ENCODE measurements at places on chromosomes 7 and 10.

GRCh38 chr7:80288175-80289122 is 153.8 kb downstream of the GNAI1 start:
- no peak for DNase-seq

DNA sequence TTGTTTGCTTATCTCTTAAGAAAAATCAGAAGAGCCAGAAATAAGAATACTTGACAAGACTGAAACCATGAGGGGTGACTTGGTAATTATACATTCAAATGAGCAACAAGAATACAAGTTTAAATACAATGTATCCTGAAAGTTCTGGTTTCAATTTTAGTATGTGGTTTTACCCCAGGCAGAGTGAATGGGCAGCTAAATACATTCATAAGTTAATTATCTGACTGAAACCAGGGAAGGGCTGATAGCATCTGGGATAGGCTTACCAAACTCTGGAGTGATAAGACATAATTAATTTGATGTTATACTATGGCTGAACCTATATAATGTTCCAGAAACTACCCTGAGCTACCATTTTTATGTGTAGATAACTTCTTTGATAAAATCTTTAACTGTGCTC is 252.2 kb upstream of the PLXNA4 start:
- DNase-seq: no peak

DNA sequence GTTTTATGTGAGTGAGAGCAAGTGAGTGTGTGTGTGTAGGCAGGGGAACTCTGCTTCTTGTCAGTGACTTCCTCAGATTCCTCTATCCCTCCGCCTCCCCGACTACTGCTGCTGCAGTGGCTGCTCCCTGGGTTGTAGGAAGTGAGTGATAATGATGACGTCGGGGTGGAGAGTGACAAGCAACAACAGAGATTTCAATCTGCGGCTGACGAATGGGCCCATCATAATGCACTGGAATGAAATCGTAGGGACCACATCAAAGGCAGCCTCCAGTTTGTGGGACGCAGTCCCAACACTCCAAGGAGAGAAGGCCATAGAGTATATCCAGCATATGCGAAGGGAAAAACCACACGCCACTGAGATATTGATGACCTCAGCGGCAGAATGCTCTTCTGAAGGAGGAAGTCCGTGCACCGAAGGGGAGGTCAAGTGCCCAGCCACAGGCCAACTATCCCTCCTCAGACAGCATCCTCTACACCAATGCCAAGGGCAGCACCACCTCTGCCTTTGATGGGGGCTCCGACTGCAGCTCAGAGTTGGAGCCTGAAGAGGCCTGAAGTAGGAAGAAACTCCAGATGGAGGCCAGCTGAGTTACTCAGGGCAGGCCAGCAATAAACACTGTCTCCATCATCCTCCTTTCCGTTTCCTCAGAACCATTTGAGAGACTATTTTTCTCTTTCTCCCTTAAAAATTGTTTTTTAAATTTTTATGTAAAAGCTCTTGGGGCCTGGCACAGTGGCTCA is 11.3 kb upstream of the STMP1 start:
- no peak for DNase-seq

DNA sequence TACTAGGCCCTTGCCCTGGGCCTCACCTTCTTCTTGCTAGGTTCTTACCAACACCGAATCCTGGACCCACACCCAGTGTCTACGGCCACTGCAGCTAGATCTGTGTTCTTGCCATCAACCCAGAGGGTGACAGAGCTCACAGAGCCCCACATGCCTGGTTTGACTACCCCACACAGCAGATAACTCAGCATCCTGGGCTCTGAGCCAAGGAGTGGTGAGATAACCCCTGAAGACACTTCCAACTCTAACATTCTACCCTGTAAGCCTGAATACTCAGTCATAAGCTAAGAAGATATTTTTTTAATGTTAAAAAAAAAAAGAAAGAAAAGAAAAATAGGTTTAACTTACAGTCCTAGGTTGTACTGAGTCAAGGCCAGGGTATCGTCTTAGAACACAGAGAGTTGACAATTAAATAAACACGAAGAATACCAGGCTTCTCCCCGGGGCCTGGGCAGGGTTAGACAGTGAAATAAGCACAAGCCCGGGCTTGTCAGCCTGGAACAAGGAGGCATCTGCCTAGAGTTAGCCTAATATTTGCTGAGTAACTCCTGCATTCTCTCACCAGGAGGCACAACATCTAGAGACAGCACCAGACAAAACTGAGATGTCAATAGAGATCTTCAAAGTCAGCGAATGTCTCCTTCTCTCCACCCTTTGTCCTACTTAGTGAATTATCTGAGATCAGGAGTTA is 556.5 kb upstream of the LRRN3 start:
- DNase-seq: peak; percentile 98

DNA sequence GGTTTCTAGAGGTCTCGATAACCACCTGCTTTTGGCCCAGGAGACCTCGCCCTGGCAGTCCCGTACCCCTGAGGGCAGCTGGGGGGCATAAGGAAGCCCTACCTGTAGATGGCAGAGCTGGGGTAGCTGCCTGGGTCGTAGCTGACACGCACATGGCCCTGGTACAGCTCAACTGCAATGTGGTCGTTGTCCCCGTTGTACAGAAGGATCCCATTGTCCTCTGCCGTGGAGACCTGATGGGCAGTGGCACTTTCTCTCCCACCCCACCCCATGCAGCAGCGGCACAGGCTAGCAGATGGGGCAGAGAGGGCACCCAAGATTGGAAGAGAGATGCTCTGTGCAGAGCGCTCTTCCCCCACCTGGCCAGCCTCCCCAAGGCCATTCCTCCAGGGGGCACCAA is 172.5 kb downstream of the LCOR start:
- no peak for DNase-seq

- no peak for DNase-seq
Observed at GRCh38 chr10:132881186-132881920, 61.0 kb downstream of the CFAP46 start.

- DNase-seq: no peak
Observed at GRCh38 chr10:55747244-55747643, 613.8 kb downstream of the ZWINT start.

DNA sequence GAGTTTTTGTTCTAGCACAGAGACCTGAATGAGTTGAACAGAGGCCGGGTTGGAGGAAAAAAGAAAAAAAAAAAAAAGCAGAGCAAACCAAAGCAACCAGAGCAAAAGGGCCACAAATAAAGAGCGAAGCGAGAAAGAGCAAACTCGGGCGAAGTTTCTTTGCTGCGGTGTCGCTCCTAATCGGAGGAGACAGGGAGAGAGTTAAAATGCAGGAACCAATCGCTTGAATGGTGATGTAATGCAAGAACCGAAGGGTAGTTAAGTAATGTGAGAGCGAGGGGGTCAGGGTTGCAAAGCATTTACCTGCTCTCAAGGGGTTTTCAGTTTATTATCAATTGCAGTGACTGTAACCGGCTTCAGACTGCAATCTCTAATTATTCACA is 271.7 kb downstream of the TRIL start:
- no peak for DNase-seq
